Neural crest cell (in vitro differentiated cells): ENCODE measurements at places on chromosomes 2 and 18.

DNA sequence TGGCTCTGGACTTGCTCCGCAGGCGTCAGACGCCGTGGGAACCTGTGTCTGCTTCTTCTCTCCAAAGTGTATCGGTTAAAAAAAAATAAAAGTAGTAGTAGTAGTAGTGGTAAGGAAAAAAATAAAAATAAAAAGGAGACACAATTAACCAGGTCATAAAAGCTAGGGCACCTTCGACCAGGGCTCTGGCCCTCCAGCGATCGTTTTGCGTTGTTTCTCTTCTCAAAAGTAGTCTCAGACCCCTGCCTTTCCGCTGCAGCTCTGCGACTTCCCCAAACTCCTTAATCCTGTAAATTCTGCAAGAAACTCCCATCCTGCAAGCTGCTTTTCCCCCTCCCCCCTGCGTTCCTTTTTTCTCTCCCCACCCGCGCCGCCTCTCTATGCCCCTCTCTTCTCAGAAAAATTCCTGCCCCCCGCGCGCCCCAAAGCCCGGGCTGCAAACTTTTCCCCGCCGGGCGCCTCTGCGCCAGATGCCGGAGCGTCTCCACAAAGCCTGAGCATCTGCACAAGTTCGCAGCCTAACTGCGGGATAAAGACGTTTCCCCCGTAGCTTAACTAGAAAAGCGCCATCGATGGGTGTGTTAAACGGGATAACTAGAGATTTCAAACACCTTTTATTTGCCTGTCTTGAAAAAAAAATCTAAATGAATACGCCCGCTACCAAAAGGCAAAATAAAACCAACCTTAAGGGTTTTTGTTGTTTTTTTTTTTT, 1.8 kb upstream of the SALL3 start:
- H3K4me3 ChIP-seq = peak overlapping the region; percentile 83
- H3K36me3 ChIP-seq = peaks cover 9% of the 10 kb centered on the region
- peaks cover 44% of the 10 kb centered on the region for H3K4me1 ChIP-seq
- no peak for DNase-seq
- peaks cover 73% of the 10 kb centered on the region for H3K27me3 ChIP-seq

- no peak for DNase-seq
- no peaks in the 10 kb centered on the region for H3K36me3 ChIP-seq
- no peak overlapping the region for H3K4me3 ChIP-seq
These were observed 179.4 kb upstream of the AGAP1 start for GRCh38 chr2:235314371-235314930.

DNA sequence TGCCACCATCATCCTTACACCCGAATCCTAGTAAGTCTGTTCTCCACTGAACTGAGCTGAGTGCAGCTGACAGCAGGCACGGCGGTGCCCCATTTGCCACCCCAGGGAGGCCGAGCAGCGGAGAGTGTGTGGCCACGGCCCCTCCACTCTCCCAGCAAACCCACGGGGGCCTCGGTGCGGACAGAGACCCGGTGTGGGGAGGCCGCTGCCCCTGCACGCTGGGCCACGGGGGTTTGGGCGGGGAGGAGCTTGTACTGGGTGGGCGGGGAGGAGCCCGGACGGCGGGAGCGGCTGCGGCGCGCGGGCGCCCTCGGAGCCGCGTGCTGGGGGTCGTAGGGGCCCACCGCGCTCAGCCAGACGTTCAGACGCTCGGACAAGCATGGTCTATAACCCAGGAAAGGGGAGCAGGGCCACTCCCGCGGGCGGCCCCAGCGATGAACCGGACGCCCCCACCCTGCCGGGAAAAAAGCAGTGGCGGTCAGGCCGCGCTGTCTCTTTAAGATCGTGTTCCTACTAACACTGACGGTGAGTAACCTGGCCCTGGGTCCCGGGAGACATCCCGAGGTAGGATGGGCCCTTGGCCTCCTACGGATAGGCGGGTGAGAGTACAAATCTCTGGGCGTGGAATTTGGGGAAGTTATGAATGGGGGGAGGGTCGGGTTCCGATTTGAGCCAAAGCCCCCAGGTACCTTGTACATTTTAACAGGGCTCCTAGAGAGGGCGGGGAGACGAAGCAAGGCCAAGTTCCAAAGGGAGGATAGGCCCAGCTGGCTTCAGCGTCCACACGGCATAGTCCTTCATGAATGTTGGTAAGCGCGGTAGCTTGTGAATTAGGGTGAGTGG, at the start of gene ITPRIPL1:
Gene ITPRIPL1 (plus strand): TSS at position 277 of the 843 bp plus-strand sequence. CDS start 523 bp downstream, at position 800.
- DNase-seq = peak; percentile 25
- peak within 1 kb of the TSS; percentile 79 for H3K27ac ChIP-seq
- H3K36me3 ChIP-seq = peaks cover 16% of the 10 kb centered on the region
- H3K4me3 ChIP-seq = peak within 1 kb of the TSS; percentile 89
- peaks cover 42% of the 10 kb centered on the region for H3K4me1 ChIP-seq

DNA sequence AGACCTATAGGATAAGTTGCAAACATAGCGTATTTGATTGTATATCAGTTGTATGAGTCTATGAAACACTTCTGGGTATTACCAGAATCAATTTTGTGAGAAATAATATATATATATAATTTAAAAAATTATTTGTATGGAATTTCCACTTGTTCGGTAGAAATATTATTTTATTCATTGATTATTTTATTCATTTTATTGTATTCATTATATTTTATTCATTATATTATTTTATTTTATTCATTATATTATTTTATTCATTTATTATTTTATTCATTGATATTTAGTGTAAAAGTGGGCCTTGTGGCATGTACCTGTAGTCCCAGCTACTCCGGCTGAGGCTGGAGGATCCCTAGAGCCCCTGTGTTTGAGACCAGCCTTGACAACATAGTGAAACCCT, 268.9 kb downstream of the ZNF407 start:
- no peak for DNase-seq
- H3K4me1 ChIP-seq = peaks cover 7% of the 10 kb centered on the region
- H3K27me3 ChIP-seq = no peaks in the 10 kb centered on the region
- no peak overlapping the region for H3K4me3 ChIP-seq

- H3K27me3 ChIP-seq = no peaks in the 10 kb centered on the region
- peaks cover 52% of the 10 kb centered on the region for H3K36me3 ChIP-seq
- H3K4me1 ChIP-seq = peaks cover 63% of the 10 kb centered on the region
- H3K4me3 ChIP-seq = no peak overlapping the region
- DNase-seq = no peak
- H3K27ac ChIP-seq = no peak overlapping the region
These were observed 51.5 kb upstream of the FRZB start for GRCh38 chr2:182917924-182918323.

DNA sequence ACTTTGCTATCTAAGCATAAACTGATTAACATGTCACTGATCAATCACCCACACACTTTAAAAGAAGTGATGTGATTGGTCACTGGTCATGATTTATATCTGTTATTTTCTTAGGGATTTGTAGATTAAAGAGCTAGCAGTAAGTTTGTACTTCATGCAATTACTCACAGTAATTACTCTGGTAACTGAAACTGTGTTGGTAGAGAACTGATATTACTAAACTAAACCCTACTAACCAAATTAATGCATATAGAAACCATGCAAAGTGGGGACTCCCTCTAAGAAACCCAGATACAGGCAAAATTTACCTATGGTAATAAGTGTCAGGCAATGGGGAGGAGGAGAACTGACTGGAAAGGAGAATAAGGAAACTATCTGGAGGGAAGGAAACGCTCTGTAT, 44.8 kb upstream of the C2orf15 start:
- H3K4me3 ChIP-seq = no peak overlapping the region
- H3K27ac ChIP-seq = no peak overlapping the region
- peaks cover 4% of the 10 kb centered on the region for H3K27me3 ChIP-seq
- H3K4me1 ChIP-seq = no peaks in the 10 kb centered on the region

DNA sequence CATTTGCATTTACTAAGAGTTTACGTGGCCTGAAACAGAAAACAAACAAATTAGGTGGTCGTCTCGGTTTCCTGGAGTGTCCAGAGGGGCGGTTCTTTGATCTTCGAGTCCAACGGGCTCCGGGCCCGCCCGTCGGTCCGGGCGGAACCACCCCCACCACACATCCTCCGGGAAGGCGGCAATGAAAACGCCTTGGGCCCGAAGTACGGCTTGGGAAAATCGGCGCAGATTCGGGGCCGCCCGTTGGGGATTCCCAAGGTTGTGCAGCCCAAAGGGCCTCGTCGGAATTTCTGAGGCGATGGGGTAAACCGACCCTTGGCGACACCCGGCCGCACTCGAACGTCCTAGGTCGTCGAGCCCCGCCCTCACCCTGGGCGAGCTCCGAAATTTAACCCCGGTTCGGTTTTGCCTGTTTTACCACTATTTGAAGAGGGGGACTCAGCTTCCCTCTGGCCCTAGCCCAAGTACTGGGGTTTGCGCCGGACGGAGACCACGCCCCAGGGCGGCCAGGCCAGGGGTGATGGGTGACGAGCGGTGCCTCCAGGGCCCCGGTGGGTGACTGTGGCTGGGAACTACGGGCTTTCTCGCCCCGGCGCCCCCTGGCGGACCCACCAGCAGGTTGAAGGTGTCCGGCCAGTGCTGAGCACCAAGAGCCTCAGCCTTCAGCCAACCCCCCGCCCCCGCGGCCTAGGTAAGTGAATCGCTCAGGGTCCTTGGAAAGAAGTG, 1.9 kb upstream of the CFAP53 start:
- peak overlapping the region; percentile 64 for H3K4me3 ChIP-seq
- H3K27ac ChIP-seq = no peak overlapping the region
- H3K36me3 ChIP-seq = peaks cover 19% of the 10 kb centered on the region
- peaks cover 11% of the 10 kb centered on the region for H3K27me3 ChIP-seq
- DNase-seq = peak; percentile 47

DNA sequence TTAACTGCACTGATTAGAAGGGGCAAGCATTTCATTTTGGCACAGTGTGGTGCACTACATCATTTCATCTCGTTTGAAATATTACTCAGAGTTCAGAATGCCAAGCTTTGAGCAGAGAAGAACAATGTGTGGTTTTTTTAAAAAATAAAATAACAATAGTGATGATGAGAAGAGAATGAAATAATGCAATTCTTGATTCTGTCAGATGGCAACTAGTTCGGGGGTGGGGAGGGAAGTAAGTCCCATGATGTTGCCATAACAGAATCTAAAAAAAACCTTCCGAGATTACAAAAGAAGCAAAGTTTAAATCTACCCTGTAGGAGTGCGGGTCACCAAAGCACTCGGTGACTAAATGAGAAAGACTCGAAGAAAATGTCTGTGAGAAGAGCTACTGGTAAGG, 490.4 kb downstream of the NR4A2 start:
- no peak for DNase-seq
- H3K36me3 ChIP-seq = no peaks in the 10 kb centered on the region
- peak overlapping the region; percentile 9 for H3K4me3 ChIP-seq

- H3K4me1 ChIP-seq = no peaks in the 10 kb centered on the region
- peaks cover 31% of the 10 kb centered on the region for H3K36me3 ChIP-seq
- no peaks in the 10 kb centered on the region for H3K27me3 ChIP-seq
These were observed 52.1 kb upstream of the EPB41L5 start for GRCh38 chr2:119960821-119961220.

DNA sequence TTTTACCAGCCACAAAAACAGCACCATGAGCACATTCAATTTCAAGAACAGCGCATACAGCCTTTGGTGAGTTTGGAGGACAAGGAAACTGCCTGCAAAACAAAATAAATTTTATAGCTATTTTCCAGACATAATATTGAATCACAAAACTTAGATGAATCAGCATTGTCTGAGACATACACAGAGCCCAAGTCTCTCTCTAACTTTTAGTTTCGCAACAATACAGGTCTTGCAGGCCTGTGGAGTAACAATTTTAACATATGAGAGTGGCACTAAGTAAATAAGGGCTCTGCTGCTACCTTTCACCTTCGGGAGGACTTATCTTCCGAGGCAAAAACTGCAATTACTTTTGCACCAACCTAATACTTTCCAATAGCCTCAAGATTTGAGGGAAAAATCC, 56.1 kb upstream of the PEX13 start:
- no peaks in the 10 kb centered on the region for H3K27me3 ChIP-seq
- H3K27ac ChIP-seq = no peak overlapping the region
- no peaks in the 10 kb centered on the region for H3K36me3 ChIP-seq
- DNase-seq = no peak
- H3K4me3 ChIP-seq = no peak overlapping the region
- H3K4me1 ChIP-seq = no peaks in the 10 kb centered on the region

- H3K27ac ChIP-seq = no peak overlapping the region
- H3K36me3 ChIP-seq = no peaks in the 10 kb centered on the region
These were observed 17.7 kb upstream of the EN1 start for GRCh38 chr2:118865106-118865505.

GRCh38 chr18:11587432-11587831, 22.0 kb upstream of the SLC35G4 start:
- no peaks in the 10 kb centered on the region for H3K36me3 ChIP-seq
- no peaks in the 10 kb centered on the region for H3K4me1 ChIP-seq
- DNase-seq = no peak
- no peaks in the 10 kb centered on the region for H3K27me3 ChIP-seq
- no peak overlapping the region for H3K4me3 ChIP-seq

DNA sequence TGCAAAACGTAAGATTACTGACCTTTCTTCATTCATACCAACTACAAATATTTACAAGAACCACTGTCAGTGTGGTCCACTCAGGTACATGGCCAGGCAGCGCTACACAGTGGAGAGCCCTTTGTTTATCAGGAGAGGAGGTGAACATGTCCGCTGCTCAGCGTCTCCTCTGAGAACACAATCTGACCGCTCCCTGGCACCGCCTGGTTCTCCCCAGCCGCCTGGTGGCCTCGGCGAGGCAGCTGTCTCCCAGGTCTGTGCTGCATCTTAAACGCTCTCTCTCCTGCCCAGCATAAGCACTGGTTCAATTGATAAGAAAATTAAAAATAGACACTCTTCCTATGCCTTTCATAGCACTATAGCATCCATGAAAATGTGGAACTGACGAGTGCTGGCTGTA, 146.8 kb upstream of the PXDN start:
- no peaks in the 10 kb centered on the region for H3K4me1 ChIP-seq
- H3K27me3 ChIP-seq = peaks cover 3% of the 10 kb centered on the region
- no peak for DNase-seq
- H3K36me3 ChIP-seq = peaks cover 2% of the 10 kb centered on the region

- peaks cover 10% of the 10 kb centered on the region for H3K4me1 ChIP-seq
- no peak overlapping the region for H3K4me3 ChIP-seq
- DNase-seq = no peak
- no peak overlapping the region for H3K27ac ChIP-seq
These were observed 48.7 kb downstream of the ZBTB7C start for GRCh38 chr18:48360376-48361021.

DNA sequence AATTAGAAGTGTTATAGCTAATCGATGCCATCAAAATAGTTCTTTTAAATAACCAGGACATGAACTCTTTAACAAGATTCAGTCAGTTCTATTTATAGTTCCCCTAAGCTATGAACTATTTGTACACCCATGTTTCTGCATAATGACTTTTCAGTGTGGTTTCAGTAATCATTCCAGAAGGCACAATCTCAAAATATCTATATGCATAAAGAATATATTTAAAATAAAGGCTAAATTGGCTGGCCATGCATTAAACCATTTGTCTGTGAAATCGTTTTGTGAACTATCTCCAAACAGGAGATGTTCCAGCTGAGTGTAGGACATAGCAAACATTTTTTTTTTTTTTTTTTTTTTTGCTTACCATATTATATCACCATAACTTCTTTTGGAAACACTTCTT, 719.3 kb downstream of the PLCL1 start:
- H3K27ac ChIP-seq = no peak overlapping the region
- no peaks in the 10 kb centered on the region for H3K36me3 ChIP-seq
- no peaks in the 10 kb centered on the region for H3K27me3 ChIP-seq
- DNase-seq = no peak
- H3K4me3 ChIP-seq = no peak overlapping the region
